Esophagus squamous epithelium (tissue), 5 donors: ENCODE measurements at places on chromosomes 2 and 18.

- no peak for DNase-seq
Observed at GRCh38 chr2:237165405-237166276, 80.0 kb downstream of the COPS8 start.

GRCh38 chr18:44198612-44199284 lies 481.9 kb upstream of the SETBP1 start:
- DNase-seq, result no peak

- no peak for DNase-seq
Observed at GRCh38 chr2:16007167-16007934, 67.0 kb downstream of the MYCN start.

- DNase-seq, result no peak
Observed at GRCh38 chr2:175804122-175804521, 197.9 kb downstream of the LNPK start.

DNA sequence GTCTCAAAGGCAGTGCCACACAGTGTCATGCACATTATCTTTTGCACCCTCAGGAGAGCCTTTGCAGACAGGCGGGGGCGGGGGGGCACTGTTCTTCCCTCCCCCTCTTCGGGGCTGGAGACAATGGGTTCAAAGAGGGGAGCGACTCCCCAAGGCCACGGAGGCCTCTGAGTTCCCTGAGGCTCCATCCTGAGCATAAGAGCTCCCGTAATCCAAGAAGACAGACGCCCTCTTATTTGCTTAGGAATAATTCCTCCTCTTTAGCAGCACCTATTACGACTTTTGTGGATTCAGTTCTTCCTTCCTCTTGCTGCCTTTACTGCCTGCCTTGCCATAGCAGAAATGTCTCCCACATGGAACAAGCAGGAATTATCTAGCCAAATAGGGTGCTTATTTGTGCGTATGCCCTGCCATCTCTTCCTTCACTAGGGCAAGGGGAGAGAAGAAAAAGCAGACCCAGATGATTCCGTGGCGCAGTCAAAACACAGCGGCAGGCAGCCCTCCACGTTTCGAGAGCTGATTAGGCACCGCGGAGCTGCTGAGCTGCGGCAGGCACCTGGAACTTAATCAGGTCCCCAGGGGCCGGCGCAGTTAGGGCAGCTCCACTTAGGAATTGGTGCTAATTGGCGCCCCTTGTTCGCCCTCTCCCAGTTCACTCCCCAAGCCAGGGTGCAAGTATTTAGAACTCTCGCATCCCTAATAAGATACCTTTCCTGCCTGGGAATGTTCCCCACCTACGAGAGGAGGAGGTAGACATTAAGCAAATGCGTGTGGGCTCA lies 233.4 kb upstream of the MYT1L start:
- no peak for DNase-seq

GRCh38 chr2:223057569-223057968 lies 5.6 kb downstream of the KCNE4 start:
- DNase-seq, result no peak

- DNase-seq, result no peak
Observed at GRCh38 chr2:182594286-182594685, 121.8 kb upstream of the DNAJC10 start.

DNA sequence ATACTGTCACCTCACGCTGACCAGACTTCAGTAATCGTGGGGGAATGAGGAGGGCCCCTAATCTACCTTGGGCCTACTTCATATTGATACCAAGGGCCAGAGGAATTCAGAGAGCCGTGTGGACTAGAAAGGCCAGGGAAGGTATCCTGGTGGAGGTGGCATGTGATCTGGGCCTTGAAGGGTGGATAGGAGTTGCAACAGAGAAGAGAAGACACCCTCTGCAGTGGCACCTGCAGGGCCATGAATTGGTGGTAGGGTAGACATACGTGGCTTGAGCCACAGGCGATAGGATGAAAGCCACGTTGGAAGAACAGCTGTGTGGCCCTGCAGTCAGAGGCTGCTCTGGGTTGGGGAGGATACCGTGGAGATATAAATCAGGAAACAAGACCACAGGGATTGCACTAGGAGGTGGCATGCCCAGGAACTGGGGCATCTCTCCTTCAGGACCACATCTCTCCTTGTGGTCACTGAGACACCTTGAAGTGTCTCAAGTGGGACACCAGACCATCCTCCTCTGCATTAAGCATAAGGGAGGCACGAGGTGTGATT lies 141.4 kb downstream of the CYP26B1 start:
- DNase-seq, result no peak

DNA sequence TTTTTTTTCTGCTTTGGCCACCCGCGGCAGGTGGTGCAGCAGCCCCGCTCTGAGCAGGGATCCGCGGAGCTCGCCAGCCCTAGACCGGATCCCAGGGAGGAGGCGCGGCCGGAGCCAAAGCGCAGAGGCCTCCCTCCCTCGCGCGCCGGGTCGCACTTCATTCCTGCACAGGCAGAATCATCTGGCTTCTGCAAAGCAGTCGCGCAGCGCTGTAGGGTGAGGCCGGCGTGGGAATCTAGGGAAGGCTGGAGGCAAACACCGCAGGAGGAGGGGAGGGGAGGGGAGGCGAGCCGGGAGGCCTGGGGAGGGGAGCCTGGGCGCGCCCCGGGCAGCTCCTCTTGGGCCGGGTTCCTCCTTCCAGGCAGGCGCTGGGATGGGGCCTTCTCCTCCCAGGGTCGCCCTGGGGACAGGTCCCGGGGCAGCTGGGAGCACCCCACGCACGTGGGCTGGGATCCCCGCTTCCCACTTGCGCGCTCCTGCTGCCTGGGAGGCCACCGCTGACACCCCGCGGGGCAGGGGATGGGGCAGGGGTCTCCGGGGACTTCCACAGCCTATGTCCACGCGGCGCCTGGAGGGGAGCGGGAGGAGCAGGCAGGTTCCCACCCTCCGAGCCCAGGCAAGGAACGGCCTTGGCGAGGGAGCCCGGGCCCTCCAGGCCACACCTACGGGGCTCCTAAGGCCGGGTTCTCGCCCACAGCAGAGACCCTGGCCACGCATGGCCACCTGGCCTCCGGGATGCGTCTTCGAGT lies 45.0 kb downstream of the MBP start:
- DNase-seq, result no peak

DNA sequence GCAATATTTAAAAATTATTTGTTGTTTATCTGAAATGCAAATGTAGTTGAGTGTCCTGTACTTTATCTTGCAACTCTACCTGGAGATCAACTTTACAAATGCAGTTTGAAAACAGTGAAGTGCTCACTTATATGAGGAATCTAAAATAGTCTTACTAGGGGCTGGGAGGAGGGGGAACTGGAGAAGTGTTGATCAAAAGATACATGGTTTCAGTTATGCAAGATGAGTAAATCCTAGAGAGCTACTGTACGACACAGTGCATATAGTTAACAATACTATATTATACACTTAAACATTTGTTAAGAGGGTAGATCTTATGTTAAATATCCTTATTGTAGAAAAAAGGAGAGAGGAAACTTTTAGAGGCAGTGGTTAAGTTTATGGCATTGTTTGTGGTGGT lies 241.9 kb downstream of the BCL11A start:
- no peak for DNase-seq

- no peak for DNase-seq
Observed at GRCh38 chr2:15141211-15141610, 419.9 kb downstream of the NBAS start.

DNA sequence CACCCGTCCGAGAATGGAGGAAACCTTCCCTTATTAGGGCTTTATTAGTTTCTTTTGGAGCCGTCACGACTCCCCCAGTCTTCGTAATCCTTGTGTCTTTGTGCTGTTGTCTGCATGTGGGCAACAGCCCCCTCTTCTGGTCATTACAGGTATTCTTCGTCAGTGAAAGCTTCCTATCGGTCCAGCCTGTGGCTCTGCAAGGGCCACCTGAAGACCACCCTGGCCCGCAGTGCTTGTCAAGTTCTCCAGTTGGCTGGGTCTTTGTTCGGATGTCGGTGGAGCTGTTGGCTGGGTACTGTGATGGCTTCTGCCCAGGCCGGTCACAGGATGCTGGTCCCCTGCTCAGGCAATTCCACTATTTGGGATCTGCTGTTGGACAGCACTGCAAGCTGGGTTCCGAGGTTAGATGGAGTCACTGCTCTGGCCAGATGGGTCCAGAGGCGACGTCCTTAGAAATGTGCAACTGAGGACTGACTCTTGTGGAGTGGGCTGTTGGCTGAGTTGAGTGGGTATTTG lies 19.2 kb downstream of the E2F6 start:
- no peak for DNase-seq

DNA sequence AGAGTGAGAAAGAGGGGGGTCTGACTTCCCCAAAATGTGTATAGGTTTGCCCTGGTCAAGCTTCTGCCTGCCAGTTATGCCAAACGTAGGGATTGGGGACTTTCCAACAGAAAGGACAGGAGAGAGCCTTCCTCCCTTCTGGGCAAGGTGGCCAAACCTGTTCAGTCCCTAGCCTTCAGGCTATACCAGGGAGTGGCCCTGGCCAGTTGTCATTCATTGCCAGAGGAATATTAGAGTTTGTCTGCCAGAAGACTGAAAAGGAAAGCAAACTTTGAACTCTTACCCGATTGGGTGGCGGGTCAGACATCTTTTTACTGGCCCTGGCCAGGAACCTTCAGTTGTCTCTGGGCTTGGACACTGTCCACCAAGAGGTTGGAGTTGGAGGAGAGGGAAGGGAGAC lies 22.1 kb downstream of the RAB3GAP1 start:
- no peak for DNase-seq

DNA sequence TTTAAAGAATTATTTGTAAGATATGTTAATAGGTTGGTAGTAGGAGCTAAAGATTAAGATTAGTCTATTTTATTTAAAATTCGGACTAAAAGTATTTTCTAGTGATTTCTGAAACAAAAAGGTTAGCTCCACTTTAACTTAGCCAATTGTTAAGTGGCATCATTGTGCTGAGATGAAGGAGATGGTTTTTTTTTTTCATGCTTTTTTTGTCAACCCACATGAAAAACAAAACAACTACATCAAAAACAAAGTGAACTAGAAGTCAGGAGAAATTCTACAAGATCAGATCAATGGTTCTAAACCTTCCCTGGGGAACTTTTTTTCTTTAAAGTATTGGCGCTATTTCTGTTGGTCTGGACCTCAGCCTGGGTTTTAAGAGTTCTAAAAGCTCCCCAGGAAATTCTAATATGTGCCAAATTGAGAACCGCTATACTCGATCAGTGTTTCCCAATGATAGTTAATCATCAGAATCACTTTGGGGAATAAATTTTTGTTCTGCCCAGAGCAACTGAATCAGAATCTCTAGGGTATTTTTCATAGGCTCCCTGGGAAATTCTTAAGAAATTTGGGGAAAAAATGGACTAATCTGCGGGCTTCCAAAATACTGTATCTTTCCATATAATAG lies 2.3 kb downstream of the ZC3H6 start:
- no peak for DNase-seq
